ENCODE measurements at places on chromosomes 11 and 22.
A peak's percentile ranks its signal among the peaks of the same experiment; 100 is the strongest.

DNA sequence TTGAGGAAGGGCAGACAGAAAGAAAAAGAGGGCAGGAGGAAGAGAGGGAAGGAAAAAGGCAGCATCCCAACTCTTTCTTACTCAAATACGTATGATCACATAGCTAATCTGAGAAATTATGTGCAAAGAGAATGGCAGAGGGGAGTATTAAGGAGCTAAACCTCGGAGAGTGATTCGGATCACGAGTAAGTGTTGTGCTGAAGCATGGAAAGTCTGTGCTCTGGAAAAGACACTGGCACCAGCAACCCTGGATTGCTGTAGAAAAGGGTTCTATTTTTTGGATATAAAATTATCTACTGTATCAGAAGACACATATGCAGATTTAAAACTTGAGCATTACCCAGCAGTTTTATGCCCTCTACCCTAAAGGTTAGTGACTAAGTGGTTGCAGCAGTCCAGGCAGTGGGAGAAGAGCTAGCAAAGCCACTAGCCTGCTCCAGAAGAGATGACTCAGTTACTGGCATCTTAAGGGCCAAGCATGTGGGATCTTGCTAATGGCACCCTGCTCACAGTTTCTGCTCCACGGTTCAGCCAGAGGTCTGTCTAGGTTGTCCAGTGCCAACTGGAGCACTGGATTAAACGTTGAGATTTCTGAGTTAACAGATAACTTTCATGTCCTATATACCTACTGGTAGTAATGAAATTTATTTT lies 151.7 kb downstream of the SWAP70 start:
- peak; percentile 80 for DNase-seq

DNA sequence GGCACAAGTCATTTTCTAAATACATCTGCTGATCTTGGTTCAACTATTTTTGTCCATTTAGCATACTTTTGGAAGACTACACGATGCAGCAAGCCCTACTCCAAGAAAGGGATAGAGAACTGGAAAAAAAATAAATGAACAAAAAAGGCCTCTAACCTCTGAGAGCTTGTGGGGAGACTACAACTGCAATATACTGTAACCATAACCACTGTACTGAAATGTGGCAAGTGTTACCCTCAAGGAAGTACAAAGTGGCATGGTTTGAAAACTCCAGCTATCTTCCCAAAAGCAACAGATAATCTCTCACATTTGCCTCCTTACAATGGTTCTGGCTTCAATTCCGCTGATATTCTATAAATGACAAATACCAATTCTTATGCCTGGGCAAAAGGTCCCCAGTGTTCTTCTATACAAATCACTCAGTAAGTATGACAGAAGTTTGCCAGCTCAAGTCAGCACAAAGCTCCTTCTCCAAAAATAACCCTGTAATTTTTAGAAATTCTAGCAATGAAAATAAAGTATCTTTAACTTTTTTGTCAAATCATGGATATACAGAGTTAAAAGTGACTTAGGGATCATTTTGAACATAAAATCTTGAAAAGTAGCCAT lies 22.9 kb downstream of the AMBRA1 start:
- no peak for DNase-seq

DNA sequence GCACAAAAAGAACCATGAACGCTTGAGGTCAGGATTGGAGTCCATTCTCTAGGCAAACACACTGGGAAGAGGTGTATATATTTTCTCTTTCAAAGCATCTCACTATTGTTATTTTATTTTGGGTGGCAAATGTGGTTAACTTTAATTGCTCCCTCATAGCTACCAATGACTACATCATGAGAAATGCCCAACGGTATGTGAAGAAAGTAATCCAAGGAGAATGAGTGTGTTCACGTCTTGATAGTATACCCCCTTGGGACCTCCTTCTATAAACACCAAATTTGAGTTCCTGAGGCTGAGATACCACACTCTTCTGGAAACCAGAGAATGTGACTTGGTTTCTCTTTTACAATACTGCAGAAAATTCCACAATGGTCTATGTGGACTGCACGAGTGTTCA lies 15.8 kb downstream of the OR8D1 start:
- DNase-seq: no peak

- DNase-seq: peak; percentile 79
Measured at GRCh38 chr11:63829823-63830489, 9.0 kb upstream of the MARK2 start.

- DNase-seq: peak; percentile 54
Measured at GRCh38 chr11:99406345-99406744, 385.6 kb downstream of the CNTN5 start.

- DNase-seq: no peak
Measured at GRCh38 chr11:12540075-12540680, 134.0 kb upstream of the TEAD1 start.

DNA sequence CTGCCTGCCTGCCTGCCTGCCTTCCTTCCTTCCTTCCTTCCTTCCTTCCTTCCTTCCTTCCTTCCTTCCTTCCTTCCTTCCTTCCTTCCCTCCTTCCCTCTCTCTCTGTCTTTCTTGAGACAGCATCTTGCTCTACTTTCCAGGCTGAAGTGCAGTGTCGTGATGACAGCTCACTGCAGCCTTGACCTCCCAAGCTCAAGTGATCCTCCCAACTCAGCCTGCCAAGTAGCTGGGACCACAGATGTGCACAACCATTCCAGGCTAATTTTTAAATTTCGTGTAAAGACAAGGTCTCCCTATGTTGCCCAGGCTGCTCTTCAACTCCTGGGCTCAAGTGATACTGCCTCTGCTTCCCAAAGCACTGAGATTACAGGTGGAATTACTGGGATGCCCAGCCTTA lies 328.2 kb upstream of the SORL1-AS1 start:
- no peak for DNase-seq

DNA sequence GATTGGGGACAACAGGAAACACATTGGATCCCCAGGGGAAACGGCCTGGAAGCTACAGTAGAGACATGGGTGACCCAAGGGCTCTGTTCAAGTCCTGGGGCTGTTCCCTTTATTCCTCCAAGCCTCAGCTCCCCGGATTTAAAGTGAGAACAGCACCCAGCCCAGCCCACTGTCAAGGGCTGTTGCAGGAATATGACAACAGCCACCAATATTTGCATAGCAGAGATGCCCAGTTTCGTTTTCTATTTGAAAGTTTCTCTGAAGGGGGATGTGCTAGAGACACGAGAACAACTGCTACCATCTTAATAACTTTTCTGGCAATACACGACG lies 81.1 kb upstream of the WNT7B start:
- no peak for DNase-seq

All from islet precursor cell (in vitro differentiated cells).